H54 (cell line): ENCODE measurements at places on chromosomes 13 and 19.
A peak's percentile ranks its signal among the peaks of the same experiment; 100 is the strongest.

GRCh38 chr19:38616265-38616664 is 1.5 kb downstream of the MAP4K1 start:
- DNase-seq, result no peak

GRCh38 chr19:31253526-31254179 is 95.6 kb downstream of the TSHZ3 start:
- no peak for DNase-seq

DNA sequence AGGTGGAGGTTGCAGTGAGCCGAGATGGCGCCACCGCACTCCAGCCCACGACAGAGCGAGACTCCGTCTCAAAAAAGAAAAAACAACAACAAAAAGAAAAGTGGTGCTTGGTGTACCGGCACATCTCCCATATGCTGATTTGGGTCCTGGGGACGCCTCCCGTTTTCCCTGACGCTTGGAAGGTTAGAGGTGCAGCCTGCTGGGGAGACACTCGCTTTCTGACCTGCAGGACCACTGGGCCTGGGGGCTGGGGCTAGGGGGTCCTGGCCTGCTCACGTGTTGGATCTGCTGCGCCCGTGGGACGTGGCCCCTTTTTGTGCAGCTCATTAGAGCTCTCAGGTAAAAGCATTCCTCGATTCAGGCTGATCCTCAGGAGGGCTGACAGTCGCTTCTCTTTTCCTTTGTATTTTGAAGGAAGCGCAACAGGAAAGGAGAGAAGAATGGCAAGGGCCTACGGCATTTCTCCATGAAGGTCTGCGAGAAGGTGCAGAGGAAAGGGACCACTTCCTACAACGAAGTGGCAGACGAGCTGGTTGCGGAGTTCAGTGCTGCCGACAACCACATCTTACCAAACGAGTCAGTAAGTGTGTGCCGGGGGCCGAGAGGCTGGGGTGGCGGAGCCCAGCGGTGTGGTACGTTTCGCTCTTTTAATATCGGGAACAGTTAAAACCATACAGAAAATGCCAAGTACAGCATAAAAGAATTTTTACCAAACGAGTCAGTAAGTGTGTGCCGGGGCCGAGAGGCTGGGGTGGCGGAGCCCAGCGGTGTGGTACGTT is 25.1 kb downstream of the ATP4B start:
- no peak for DNase-seq

DNA sequence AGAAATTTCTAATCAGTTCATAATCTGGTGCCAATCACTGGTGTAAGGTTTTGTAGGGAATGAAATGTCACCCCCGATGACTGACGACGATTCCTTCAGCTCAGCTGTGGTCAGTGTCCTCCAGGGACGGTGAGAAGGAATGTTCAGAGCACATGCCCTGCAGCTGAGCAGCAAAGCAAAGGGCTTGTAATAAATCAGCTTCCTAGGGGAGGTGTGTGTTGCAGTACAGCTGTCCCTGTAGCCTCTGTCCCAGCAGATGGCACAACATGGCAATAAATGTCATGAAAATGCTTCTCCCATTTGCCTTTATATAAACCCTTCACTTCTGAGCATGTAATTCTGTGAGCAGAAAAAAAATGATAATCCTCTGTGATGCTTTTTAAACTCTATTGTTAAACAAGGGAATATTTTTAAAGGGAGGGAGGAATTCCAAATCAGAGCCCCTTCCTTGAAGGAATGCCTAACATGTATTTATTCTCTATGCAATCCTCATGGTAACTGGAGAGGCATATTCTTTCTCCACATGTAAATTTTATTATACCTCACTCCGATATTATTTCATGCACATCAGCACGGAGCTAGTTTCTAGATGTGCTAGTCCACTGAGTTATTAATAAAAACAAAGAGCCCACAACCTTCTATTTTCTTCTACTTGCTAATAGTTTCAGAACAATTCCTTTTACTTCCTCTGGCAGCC is 102.5 kb downstream of the FAM216B start:
- DNase-seq, result no peak

GRCh38 chr13:111315347-111315995 is 5.0 kb upstream of the TEX29 start:
- DNase-seq, result no peak

DNA sequence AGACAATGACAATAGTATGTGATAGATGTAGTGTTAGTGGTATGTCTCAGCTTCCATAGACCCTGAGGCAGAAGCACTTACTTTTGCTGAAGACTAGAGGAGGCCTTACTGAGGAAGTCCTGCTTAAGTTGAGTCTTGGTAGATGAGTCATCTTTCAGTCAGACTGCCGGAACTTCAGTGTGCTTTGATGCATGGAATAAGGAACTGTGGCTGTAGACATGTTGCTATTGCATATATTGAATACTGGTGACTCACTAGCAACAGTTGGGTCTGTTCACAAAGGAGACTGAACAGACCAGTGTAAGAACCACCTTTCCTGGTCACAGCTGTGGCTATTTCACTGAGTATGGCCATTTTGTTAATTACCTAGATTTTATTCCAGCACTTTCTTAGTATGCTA is 1000.6 kb downstream of the OLFM4 start:
- no peak for DNase-seq

DNA sequence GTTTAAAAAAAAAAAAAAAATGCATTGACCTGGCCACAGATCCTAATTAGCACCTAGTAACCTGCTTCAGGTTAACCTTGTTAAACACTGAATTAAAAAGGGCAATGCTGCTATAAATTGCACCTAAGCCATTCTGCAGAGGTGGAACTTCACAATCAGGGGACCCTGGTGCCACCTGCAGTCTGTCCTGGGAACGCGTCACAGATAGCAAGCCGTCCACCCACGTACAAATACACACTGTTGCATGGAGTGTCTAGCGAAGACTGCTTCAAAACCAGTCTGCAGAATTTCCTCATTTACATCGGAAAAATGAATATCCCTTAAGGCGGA is 169.3 kb downstream of the COL4A1 start:
- no peak for DNase-seq

GRCh38 chr13:102907886-102908515 is 62.2 kb downstream of the ERCC5 start:
- no peak for DNase-seq

DNA sequence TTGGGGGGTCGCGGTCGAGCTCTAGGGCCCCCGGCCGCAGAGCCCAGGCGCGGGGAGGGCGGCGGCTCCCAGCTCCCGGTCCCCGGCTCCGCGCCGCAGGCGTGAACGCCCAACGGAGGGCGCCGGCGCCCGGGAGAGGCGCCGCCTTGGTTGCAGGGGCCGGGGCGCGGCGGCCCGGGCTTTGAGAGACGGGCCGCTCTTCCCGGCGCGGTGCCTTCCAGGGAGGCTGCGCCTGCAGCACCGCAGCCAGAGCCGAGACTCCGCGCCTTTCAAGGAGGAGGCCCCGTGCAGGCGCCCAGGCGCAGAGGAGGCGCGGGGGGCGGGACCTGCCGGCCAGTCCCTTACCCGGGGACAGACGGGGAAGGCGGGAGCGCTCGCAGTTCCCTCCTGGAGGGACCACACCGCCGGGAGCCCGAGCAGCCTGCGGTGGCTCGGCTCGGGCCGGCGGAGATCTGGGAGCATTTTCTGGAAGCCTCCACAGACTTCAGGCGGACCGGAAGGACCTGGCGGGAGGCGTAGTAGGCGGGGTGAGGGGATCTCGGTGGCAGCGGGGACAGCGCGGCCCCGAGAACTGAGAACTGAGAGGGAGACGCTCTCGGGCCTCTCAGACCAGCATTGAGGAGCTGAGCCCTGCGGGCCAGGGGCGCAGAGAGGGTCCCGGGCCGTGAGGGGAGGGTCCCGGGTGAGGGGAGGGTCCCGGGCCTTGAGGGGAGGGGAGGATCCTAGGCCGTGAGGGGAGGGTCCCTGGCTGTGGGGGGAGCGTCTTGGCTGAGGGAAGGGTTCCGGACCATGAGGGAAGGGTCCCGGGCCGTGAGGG is 25.5 kb upstream of the MCF2L start:
- no peak for DNase-seq

DNA sequence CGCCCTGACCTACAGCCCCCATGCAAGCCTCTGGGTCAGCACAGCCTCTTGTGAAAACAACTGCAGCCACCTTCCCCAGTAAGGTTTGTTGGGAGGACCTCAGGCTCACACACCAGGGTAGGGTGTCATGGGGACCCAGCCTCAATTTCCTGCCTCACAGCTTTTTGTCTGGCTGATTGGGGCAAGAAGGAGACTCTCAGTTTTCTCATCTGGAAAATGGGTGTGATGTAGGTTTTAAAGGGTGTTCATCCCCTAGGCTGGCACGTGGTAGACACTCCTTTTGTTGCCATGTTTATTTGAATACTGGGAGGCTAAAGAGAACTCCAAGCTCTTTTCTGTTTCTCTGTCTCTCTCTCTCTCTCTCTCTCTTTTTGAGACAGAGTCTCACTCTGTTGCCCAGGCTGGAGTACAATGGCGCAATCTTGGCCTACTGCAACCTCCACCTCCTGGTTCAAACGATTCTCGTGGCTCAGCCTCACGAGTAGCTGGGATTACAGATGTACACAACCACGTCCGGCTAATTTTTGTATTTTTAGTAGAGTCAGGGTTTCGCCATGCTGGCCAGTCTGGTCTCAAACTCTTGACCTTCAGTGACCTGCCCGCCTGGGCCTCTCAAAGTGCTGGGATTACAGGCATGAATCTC is 18.2 kb upstream of the PLAUR start:
- no peak for DNase-seq

DNA sequence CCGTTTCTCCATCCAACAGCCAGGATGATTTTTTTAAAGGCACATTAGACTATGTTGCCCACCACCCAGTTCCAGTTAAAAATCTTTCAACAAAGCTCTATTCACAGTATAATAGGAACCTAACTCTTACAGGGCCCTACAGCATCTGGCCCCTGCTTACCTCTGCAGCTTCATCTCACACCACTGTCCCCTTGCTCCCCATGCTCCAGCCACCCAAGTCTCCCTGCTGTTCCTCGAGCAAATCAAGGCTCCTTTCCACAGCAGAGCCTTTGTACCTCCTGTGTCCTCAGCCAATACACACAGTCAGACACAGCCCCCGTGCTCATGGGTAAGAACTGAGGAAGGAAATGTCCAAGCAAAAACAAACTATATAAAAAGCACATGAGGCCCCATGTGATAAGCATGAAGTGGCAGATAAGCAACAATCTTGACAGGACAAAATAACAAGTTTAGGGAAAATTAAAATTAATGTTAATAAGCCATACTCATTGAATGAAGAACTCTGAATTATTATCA is 67.5 kb downstream of the TSC22D1 start:
- DNase-seq, result no peak

DNA sequence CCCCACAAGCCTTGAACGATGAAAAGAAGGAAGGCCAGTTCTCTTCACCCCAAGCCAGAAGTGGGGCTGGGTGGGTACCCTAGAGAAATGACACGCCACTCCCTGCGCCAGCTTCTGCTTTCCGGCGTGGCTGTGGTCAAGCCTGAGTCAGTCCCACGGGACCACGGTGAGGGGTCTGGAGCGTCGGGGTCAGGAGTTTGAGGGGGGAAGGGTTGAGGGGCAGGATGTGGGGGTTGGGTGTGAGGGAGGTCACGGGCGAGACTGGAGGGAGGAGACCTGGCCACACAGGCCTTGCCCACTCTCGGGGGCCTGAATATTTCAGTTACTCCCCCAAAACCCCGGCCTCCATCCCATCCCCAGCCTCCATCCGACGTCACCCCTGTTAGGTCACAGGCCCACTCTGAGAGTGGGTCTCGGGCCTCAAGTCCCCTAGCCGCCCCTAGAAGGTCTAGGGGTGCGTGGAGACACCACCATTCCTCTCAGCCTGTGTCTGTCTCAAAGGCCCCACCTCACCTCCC is 500 bp upstream of the IFI30 start:
- no peak for DNase-seq

- DNase-seq, result no peak
These were observed 172.2 kb downstream of the OLFM4 start for GRCh38 chr13:53200498-53201453.

- DNase-seq, result no peak
These were observed 3.5 kb upstream of the KLK6 start for GRCh38 chr19:50972795-50973376.

DNA sequence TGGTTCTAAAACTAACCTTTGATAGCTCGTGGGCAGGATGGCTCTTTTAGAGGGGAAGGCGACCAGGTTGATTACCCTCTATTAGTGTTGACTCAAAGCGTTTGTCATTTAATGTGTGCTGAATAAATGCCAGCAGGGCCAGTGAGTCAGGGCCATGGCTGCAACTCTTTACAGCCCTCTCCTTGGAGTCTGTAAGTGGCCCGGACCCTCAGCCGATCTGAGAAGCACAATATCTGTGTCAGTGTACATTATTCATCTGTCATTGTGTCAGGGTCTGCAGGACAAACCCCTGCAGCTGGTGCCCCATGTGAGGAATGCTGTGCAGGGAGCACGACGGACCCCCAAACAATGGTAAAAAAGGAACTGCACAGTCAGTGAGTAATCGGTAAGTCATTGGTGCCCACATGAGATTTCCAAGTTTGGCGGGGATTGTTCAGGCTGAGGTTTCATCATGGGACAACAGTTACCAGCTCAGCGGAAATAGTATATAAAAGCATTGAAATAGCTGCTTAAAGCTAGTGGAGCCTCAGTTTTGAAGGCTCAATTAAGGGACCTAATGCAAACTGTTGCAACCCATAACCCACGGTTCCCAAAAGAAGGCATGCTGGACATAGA is 139.1 kb downstream of the ZNF675 start:
- DNase-seq, result peak; percentile 14

DNA sequence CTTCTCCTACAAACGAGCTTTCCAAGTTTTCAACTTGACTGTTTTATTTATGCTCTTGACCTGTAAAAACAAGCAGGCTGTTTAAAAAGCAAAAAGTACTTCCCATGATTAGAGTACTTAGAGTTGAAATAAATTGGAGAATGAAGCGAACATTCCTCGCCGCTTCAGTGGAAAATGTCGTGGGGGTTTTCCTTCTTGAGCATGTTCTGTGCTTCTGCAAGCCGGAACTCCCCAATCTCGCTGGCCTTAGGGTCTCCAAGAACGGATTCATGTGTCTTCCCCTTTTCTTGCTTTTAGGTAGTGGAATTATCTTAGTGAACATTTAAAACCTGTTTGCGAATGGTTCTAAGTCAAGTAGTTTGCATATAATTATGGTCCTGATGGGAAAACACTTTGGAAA is 103.6 kb upstream of the ZNF536 start:
- DNase-seq, result no peak

GRCh38 chr19:16801600-16802013 is 27.6 kb upstream of the SIN3B start:
- DNase-seq, result peak; percentile 67

DNA sequence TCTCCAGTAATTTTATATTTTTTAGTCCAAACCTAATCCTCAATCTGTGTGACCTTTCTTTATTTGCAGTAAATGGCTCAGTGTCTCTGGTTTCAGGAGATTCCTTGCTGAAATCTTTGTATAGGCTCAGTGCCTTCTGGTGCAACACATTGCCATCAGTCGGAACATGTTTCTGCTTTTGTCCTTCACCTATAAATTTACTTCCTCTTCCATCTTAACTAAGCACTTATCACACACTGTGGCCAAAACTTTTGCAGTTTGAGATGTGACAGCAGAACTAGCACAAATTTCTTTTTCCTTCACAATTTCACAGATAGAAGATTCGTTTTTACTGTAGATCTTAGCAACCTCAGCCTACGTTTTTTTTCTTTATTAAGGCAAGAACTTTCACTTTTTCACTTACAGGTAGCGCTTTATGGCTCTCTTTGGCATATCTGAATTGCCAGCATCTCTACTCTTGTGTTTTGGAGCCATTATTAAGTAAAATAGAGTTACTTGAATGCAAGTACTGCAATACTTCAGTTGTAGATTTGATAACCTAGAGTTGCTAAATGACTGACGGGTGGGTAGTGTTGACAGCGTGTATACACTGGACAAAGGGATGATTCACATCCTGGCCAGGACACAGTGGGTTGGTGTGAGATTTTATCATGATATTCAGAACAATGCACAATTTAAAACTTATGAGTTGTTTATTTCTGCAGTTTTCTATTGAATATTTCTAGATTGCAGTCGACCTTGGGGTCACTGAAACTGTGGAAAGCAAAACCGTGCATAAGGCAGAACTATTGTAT is 44.3 kb downstream of the NDFIP2 start:
- no peak for DNase-seq
